H1 (cell line): ENCODE measurements at places on chromosomes 2 and 18. TPM values are rescaled to one million over a fixed set of nuclear protein-coding genes. Genes with fewer than 3 reads are reported as not detected.

SNTG2 gene
- 14.3 and 18.1 TPM in 2 replicates for total RNA-seq

GRCh38 chr2:63880625-63881024, 38.9 kb downstream of the UGP2 start:
- no peaks in the 10 kb centered on the region for H3K27me3 ChIP-seq
- peaks cover 93% of the 10 kb centered on the region for H3K36me3 ChIP-seq
- H3K4me1 ChIP-seq: no peaks in the 10 kb centered on the region; the same call in 1 of the 2 replicates
- DNase-seq: no peak
- no peak overlapping the region for H3K4me3 ChIP-seq

DNA sequence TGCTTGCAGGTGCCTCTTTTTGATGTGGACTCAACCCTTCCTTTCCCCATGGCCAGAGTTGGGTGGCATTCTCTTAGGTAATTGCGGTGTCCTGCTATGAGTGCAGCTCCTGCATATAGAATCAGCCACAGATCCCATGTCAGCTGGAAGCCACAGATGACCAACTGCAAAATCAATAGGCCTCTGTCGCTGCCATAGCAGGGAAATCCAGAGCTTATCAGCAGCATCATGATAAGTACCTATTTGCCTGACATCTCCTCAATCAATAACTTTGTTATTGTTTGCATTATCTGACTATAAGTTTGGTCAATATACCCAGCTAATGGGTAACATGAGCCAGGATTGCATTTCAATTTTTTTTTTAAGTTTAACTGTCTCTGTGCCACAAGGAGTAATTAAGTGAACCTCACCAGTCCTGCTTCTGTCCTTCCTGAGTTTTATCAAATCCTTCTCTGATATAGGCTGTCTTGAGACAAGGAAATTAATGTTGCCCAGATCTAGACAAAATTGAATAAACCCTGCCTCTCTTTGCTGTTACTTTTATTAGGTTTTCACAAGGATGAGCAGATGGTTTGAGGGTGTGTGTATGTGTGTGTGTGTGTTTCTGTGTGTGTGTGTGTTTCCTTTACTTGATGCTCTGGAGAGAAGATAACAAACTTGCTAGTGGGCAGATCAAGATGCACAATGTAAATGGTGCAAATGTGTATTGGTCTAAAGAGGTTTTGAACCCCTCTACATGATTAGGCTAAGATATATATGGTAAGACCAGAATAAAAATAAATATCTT, 59.6 kb upstream of the CREB1 start:
- H3K4me3 ChIP-seq: no peak overlapping the region
- H3K4me1 ChIP-seq: peaks cover 12% of the 10 kb centered on the region
- no peaks in the 10 kb centered on the region for H3K36me3 ChIP-seq
- H3K27me3 ChIP-seq: no peaks in the 10 kb centered on the region
- no peak for DNase-seq

- no peak overlapping the region for H3K4me3 ChIP-seq
- no peaks in the 10 kb centered on the region for H3K36me3 ChIP-seq
- H3K4me1 ChIP-seq: no peaks in the 10 kb centered on the region
- H3K27ac ChIP-seq: no peak overlapping the region
- DNase-seq: no peak
Observed at GRCh38 chr2:55768991-55769390, 75.3 kb upstream of the PNPT1 start.
